ENCODE measurements at places on chromosomes 1 and 21.

GRCh38 chr1:193060938-193061337 lies 1.5 kb downstream of the RO60 start:
- DNase-seq: no peak

- DNase-seq: no peak
Observed at GRCh38 chr1:18722270-18722669, 91.6 kb downstream of the PAX7 start.

DNA sequence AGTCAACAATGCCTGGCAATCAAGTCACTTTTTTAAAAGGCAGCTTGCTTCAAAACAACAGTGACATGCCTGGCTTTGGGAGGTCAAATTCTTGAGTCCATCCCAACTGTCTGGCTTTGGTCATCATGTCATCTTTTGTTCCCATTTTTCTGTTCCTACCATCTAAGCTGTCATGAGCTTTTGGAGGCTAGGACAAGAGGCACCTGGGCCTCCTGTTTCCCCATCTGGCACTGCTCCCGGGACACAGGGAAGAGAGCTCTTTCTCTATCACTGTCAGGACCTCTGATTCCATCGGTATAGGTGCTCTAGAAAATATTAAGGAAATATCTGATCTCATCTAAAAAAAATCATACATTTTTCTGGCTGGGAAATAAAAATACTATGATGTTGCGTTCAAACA lies 156.3 kb downstream of the CLIC6 start:
- no peak for DNase-seq

DNA sequence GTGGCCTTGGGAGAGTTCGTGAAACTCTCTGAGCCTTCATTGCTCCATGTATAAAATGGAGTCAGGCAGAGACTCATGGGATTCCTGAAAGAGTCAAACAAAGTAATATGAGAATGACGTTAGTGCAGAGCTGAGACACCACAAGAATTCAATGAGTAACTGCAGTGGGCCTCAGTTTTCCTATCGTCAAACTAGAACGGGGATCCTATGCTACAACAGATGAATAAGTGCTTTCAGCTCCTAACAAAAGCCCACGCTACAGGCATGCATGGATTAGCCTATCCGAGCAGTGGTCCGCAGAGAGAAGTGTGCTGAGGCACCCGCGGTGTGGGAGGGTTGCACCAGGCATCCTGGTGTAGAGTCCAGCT lies 124.7 kb downstream of the SYF2 start:
- no peak for DNase-seq

DNA sequence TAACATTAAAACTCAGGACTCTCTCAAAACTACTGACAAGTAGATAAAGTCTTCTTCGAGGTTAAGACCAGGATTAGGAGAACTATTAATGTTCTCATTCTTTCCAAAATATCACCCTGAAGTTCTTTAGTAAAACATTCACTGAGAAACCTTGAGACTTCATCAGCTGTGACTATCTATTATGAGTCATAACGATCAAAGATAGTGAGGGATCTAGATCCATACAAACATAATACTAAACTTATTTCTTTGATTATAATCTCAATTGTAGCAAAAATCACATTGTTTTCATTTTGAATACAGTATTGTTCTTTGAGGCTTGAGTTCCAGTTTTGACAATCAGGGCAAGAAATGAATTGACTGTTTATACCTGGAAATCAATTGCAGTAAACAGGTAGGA lies 11.1 kb downstream of the PYHIN1 start:
- DNase-seq: no peak

- no peak for DNase-seq
Observed at GRCh38 chr1:205763980-205764379, 11.3 kb downstream of the RAB29 start.

DNA sequence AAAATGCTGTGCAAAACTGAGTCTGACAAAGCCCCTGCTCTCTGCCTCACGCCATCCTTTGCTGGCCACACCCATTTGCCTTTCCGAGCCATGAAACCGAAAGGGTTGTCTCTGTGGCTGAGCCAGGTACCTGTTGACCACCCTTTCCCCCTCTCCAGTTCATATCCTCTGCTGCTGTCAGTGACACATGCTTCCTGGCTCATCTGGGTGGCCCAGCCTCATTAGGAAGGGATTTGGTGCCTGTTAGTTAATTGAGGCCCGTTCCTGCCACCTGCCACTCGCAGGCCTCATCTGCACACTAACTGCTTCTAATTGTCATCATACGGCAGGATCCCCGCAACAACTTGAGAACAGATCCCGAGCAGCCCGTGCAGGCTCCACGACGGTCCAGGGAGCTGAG lies 79.2 kb downstream of the OLIG1 start:
- no peak for DNase-seq

GRCh38 chr1:18328803-18329202 lies 151.9 kb upstream of the KLHDC7A start:
- DNase-seq: no peak
